Bronchial epithelial cell (primary cell): ENCODE measurements at places on chromosomes 7 and 10.
A peak's percentile ranks its signal among the peaks of the same experiment; 100 is the strongest.

DNA sequence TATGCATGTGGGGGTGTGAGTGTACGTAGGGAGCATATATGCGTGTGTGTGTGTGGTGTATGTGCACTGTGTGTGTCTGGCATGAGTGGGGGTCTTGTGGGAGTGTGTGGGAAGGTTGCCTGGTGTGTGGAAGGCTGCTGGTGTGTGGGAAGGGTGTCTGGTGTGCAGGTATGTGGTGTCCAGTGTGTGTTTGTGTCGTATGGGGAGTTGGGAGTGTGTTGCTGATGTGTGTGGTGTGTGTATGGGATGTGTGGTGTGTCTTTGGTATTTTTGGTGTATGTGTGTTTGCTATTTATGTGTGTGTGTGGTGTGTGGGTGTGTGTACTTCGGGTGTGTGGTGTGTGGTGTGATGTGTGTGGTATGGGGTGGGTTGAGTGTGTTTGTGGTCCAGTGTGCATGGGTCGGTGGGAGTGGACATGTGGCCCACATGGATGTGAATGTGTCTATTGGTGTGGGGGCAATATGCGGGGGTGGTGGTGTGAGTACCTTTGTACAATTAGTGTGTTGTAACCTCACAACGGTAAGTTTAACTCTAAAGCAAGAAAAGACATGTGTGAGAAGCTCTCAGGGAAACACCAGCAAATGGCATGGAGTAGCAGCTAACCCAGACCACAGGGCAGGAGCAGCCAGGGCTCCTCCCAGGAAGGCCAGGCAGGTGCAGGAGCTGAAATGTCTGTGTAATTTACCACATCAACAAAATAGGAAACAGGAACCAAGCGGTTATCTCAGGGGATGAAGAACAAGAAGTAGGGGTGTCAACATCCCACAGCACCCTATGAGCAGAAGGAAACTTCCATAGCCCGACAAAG, 11.9 kb downstream of the ANTXRL start:
- no peak for DNase-seq

DNA sequence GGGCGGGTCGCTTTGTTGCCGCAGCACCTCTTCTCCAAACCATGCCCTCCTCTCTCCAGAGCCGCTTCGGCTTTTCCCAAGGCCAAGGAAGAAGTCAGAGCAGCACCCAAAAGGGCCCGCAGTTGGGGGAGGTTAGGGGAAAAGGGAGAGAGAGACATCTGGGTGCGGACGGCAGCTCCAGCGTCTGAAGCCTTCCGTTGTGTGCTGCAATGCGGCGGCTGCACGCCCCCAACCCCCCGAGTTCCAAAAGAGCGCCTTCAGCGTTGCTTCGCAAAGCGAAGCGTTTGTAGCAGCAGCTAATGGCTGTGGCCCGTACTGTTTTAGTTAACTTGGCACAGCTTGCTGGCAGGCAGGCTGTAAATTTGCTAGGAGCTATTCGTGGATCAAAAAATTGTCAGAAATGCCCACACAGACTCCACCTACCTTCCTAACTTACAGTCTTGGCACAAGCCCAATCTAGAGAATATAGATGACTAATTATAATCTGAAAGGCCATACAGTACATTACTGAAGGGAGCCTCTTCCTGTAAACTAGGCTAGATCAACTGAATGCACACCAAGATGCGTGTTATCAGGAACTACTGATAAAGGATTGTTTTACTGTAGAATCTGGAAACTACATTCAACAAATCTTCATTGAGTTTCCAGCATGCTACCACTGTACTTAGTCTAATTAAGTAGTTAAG, 1.1 kb upstream of the KBTBD2 start:
- DNase-seq: peak; percentile 84

DNA sequence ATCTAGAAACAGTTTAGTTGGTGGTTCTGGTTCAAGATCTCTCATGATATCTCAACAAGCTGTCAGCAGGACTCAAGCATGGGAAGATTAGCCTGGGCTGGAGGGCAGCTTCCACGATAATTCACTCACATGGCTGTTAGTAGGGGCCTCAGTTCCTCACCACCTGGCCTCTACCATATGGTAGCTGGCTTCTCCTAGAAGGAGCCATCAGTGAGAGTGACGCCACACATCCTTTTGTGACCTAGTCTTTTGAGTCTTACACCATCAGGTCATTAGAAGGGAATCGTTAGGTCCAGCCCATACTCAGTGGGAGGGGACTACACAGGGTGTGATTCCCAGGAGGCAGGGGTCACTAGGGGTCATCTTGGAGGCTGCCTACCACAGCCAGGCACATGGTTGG, 239.3 kb upstream of the PLPP4 start:
- no peak for DNase-seq

DNA sequence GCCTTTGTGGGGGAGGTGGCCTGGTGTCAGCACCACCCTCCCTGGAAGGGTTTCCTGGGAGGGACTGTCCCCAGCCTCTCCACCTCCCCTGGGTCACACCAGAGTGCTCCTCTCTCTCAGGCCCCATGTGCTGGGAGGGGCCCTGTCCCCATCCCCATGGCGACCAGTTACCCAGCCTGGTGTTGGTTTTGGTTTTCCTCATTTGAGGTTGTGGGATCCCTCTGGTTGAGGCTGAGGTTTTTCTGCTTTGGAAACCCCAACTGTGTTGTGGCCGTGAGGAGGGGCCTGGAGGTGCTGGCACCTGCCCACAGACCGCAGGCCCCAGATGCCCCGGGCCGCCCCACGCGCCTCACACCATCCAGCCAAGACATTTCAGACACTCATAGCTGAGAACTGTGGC, 106.3 kb downstream of the GRK5 start:
- DNase-seq: no peak

- peak; percentile 51 for DNase-seq
Measured at GRCh38 chr10:21174715-21175495, 277.8 kb upstream of the NEBL start.

DNA sequence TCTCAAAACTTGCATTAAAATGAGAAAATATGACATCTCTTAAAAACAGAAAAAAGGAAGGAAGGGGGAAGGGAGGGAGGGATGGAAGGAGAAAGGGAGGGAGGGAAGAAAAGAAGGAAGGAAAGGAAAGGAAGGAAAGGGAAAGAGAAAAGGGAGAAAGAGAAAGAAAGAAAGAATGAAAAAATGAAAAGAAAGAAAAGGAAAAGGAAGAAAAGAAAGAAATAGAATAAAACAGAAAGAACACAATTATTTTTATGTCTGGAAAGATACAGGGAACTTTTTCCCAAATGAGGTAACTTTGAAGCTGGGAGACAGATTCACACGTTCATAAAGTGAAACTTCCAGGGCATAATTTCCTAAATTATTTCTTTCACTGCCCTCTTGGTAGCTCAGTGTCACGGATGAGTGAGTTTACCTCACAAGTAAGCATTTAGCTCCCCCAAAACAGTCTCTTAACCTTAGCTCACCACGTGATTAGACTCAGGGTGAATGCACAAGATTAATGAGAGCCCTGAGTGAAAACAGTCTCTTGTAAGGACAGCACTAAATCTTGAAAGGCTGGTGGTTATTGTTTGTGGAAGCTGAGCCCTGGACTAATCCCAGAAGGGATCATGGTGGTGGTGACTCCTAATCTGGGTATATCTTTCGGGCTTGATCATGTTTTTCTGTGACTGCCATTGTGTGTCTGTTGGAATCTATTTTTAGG, 74.1 kb upstream of the HDAC9 start:
- no peak for DNase-seq

DNA sequence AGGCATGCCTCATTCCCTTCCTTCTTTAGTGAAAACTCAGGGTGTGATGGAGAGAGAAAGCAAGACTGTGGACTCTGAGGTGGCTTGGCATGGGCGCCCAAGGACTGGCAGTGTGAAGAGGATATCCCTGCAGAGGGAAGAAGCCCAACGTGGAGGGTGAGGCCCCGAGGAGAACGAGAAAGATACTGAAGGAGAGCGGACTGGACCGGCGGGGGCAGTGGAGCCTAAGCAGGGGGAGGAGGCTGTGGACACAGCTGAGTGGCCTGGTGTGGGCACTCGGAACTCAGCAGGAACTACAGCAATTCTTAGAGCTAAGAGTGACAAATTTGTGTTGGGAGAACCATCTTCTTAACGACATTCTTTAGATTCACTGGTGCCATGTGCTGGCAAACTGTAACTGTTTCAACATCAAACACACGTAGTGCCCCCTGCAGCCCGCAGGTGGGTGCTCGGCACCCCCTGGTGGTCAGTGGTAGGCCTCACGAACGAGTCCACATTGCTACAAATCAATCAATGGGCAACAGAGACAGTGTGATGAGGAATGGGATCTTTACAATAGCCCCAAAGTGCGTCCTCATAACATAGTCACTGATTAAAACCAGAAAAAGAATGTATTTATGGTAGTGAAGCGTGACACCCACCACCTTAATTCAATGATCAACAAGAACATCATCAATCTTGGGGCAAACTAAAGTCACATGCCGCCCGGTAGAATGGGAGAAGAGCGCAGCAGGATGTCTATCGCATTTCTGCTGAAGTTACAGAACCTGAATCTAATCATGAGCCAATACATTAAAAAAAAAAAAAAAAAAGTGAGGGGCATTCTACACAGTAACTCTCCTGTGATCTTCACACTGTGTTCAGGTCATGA, 2.0 kb upstream of the SFTPA1 start:
- peak; percentile 8 for DNase-seq

- DNase-seq: peak; percentile 38
Measured at GRCh38 chr7:1176891-1177373, 16.9 kb upstream of the ZFAND2A start.

- DNase-seq: no peak
Measured at GRCh38 chr10:71742301-71743088, 22.9 kb upstream of the C10orf105 start.
